ENCODE measurements at places on chromosomes 6 and 20.

- no peak for DNase-seq
These were observed 62.2 kb upstream of the NUP153 start for GRCh38 chr6:17768881-17769280.

DNA sequence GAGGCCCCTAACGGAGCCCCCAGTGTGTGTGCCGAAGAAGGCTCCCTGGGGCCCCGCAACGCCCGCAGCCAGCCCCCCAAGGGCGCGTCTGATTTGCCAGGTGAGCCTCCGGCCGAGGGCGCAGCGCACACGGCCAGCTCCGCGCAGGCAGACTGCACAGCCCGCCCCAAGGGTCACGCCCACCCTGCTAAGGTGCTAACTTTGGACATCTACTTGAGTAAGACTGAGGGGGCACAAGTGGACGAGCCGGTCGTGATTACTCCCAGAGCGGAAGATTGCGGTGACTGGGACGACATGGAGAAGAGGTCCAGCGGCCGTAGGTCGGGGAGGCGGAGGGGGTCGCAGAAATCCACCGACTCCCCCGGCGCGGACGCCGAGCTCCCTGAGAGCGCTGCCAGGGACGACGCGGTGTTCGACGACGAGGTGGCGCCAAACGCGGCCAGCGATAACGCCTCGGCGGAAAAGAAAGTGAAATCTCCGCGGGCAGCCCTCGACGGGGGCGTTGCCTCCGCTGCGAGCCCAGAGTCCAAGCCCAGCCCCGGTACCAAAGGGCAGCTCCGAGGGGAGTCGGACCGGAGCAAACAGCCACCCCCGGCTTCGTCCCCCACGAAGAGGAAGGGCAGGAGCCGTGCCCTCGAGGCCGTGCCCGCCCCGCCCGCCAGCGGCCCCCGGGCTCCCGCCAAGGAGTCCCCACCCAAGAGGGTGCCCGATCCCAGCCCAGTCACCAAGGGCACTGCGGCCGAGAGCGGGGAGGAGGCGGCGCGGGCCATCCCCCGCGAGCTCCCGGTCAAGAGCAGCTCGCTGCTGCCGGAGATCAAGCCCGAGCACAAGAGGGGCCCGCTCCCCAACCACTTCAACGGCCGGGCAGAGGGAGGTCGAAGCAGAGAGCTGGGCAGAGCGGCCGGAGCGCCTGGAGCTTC lies 117.0 kb downstream of the RTN4IP1 start:
- peak; percentile 82 for DNase-seq

GRCh38 chr20:14691994-14692393 lies 354.6 kb upstream of the FLRT3 start:
- DNase-seq: no peak

DNA sequence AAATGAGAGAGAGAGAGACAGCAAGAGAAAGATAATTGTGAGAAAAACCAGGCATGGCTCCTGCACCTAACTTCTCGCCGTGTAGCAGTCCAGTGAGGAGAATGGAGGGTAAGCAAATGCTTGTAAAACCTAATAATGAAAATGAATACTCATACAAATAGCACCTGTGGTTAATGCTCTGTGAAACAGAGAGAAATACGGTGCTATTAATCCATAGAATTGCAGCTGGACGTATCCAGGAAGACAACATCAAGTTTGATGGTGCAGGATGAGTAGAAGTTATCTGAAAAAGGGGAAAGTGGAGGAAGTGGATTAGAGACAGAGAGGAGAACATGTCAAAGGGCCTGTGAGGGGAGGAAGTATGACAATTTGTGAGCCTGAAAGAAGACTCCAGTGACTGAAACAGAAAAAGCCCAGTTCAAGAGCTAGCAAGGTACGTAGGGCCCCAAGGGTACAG lies 89.4 kb upstream of the PAK5 start:
- no peak for DNase-seq

DNA sequence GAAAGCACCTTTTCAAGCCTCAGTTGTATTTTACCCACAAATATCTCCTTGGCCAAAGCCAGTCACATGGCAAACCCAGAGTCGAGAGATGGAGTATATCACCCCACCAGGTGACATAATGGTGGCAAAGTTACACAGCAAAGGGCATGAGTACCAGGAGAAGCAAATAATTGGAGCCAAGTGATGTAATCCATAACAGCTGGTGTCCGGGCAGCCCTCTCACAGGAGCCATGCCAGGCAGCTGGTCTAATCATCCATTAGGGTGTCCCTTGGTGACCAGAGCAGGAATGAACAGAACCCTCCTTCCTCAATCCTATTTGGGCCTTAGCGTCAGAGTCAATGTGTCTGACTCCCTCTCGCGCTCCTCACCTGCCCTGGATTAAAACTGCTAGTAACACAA lies 272.1 kb downstream of the LRFN2 start:
- DNase-seq: no peak

- DNase-seq: no peak
These were observed 28.7 kb downstream of the SMPDL3A start for GRCh38 chr6:122817766-122818165.

- DNase-seq: no peak
These were observed 35.8 kb downstream of the PHIP start for GRCh38 chr6:79042088-79042798.

DNA sequence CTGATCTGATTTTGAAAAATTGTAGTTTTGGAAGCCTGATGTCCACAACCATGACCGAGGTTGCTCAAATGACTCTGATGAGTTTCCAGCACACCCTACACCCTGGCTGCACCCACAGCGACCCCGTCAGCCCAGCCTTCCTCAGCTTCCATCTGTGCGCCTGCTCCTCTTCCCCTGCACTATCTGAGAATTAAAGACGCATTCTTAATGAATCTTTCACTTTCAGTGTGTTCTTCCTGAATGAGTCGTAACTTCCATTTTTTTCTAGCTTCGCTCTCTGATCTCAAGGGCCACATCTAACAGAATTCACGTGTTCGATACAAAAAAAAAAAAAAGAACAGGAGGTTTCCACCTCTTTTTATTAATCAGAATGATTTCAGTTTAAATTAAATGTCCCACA lies 21.3 kb upstream of the RREB1 start:
- peak; percentile 62 for DNase-seq

DNA sequence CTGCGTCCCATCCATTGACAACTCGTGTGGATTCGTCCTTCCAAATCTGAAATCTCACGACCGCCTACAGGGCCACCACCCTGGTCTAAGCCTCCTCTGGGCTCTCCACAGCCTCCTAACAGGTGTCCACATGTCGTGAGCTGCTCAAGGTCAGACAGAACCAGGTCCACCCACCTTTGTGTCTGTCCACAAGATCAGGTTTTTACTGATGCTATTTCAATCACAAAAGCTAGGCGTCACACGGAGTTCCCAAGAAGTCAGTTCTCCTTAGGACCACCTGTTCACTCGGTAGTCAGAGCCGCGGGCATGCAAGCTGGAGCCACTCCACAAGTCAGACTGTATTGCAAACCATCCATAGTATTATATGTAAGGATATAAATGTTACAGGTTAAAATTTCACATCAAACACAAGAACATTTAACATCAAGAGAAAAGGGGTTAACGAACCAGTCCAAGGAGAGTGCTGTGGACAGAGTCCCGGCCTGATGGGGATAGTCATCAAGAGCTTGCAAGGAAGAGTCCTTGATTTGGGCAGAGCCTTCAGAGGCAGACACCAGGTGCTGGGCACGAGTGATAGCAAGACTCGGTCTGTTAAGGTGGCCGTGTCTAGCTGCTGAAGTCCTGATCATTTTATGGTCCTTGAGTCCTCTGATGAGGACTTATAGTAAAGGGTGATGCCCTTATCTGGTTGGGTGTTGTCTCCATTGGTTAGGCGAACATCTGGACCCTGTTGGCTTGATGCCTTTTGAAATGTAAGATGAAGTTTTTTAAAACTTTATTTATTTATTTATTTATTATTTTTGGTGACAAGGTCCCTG lies 731 bp upstream of the DNPH1 start:
- DNase-seq: no peak

DNA sequence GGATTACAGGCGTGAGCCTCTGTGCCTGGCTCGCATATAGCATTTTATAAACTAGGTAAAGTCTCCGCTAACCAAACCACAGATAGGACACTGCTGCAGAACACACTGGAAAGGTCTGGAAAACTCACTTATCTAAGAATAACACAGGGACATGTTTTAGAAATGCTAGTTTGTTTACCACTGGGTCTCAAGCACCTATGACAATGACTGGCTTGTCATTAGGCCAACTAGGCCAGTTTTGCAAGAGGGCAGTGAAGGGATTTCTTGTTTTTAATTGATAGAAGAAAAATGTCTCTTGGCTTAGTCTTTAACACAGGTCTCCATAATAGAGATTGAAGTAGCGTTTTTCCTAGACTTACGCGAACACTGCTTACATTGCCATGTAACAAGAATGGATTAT lies 201.4 kb downstream of the TMEM242 start:
- no peak for DNase-seq

DNA sequence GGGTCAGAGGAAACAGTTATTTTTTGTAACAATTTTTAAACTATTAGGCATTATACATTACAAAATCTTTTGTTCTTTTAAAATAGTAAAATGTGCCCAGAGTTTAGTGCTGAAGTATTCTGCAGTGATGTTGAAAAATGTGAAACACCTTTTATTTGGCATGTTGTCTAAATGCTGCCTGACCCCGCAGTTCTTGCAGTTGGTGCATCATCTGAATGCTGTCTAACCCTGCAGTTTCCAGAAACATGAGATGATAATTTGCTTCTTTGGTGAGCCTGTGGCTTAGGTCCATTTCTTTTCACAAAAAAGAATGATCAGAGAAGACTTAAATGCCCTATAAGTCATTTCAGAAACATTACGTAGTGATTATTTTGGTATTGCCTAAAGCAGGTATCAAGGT lies 82.4 kb downstream of the RNF217 start:
- no peak for DNase-seq

GRCh38 chr6:97850458-97851212 lies 567.6 kb upstream of the MMS22L start:
- DNase-seq: no peak

DNA sequence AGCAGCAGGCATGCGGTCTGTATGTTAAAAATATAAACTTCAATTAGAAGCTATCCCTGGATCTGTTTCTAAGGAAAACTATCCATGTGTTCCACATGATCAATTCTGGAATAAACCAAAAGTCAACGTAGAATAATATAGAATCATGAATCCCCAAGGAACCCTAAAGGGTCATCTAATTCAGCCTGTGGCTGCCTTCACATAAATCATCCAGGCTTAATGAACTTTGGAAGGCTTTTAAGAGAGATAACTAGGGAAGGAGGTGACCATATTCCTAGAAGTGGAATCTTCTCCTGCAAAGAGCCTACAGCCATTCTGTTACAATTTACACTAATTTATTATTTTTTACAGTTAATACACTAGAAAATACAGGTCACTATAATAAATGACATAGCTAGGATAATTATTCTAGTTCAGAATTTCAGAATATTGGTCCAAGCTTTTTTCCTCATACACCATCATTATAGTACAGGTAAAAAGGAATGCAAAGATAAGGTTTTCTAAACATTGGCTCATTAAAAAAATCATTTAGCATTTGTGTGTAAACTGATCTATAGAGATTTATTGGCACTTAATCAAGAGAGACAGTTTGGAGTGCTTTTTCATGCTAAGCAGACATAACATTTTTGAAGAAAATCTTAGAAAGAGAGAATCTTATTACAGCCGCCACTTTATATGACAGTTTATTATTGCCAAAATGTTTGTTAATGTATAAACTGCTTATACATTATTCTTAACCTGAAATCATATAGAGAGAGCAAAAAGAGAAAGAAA lies 851.2 kb downstream of the PHF3 start:
- no peak for DNase-seq

- DNase-seq: no peak
These were observed 45.3 kb downstream of the PDSS2 start for GRCh38 chr6:107413966-107414645.

- no peak for DNase-seq
These were observed 124.6 kb upstream of the THEMIS start for GRCh38 chr6:128025478-128025877.

DNA sequence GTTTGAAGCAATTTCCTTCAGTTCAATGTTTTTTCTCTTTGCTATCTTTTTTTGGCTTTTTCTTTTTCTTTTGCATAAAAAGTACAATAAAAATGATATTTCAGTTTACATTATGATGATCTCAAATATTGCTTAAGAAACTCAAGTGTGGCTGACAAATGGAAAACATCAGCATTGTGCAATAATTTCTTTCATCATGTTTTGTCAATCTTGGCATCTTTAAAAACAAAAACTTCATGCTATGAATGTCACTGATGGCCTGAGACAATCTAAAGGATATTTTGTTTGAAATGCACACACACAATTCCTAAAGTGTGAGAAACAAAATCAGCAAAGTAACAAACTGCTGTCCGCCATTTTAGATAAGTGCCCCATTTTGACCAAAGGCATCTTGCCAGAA lies 13.9 kb upstream of the MTCL3 start:
- DNase-seq: no peak

DNA sequence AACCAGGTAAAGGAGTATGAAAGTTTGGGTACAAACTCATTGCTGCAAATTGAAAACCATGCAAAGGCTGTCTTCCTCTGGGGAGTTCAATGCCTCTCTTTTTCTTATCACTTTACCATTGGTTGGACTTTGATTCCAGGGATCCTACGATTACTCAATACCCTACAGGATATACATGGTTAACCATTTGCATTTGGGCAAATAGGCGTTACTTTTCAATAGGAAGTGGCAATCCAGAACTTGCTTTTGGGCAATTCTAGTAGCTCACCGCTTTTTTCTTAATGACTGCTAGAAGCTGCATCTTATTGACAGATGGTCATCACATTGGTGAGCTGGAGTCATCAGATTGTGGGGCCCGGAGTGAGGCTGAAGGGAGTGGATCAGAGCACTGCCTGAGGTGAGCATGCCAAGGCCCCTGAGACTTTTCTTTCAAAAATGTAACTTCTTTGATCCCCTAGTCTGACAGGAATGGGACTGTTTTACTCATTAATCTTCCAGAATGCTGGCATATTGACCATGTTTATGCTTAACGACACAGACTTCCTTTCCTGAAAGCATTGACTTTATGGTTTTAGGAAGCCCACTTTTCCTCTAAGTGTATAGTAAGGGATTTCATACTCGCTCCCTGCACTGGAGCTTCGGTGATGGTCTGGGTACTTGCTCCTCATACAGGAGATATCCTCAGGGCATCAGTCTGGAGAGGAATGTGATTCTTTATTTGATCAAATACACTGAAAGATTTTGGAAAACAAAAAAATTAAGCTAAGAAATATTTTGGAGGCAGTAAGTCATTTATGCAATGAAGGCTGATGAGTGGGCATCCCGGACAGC lies at the start of gene CCR6:
TSS of gene CCR6 (plus strand) at position 270 of the 831 bp plus-strand sequence. CDS start 13,039 bp downstream, outside the sequence.
- DNase-seq: no peak

- no peak for DNase-seq
These were observed 201.2 kb downstream of the KIF6 start for GRCh38 chr6:39524007-39524406.

DNA sequence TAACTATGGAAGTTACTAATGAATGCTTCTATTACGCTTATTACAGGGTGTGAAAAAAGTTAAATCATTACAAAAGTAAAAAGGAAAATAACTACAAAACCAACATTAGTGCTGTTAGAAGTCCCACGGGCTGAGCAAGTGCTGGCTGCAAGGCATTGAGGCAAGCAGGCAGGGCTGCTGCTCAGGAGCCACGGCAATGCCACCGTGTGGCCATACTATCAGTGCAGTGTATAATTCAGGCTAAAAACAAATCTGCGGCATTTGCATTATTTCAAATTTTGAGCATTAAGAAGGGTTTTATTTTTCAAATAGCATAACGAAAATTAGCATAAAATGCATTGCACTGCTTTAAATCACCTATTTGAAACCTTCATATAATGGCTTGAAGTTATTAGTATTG lies 17.1 kb downstream of the IFNGR1 start:
- no peak for DNase-seq

All from stimulated activated CD4-positive, alpha-beta T cell treated with anti-CD3 and anti-CD28 coated beads, Interleukin-15, amount 100 ng/mL, for 24 hours (primary cell).